Activated T-cell treated with anti-CD3 and anti-CD28 coated beads for 48 hours (primary cell): ENCODE measurements at places on chromosomes 6 and 20.

- DNase-seq: no peak
Measured at GRCh38 chr20:23637282-23638221, at the start of gene CST3. Gene CST3 (minus strand): TSS chr20:23637955. CDS start chr20:23637862, 93 bp downstream.

- no peak for DNase-seq
Measured at GRCh38 chr6:162670345-162670744, 57.2 kb downstream of the PRKN start.

- DNase-seq: no peak
Measured at GRCh38 chr6:123616942-123617341, 19.8 kb downstream of the TRDN start.

- DNase-seq: no peak
Measured at GRCh38 chr20:9126527-9126926, 57.6 kb downstream of the PLCB4 start.

- no peak for DNase-seq
Measured at GRCh38 chr6:47438481-47439347, 38.9 kb upstream of the CD2AP start.

- peak; percentile 39 for DNase-seq
Measured at GRCh38 chr20:63567386-63568169, 6.5 kb downstream of the HELZ2 start.

DNA sequence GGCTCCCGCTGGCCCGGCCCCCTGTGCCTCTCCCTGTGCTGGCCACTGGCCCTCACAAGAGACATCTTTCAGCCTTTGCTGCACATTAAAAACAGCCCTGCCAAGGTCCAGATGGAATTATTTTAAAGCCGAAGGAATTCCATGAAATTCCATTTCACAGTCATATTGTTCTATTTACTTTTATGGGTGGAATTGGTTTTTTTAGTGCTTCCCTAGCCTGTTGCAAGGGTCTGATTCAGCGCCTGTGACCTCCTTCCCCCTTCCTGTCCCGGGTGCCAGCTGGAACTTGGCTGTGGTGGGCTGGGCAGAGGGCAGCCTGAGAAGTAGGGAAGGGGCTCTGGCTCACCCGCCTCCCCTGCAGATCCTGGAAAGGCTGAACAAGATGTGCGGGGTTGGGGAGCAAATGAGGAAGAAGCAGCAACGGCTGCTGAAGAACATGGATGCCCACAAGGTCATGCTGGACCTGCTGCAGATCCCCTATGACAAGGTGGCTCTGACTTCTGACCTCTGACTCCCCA, 34.3 kb downstream of the UQCC2 start:
- DNase-seq: no peak

GRCh38 chr6:102023977-102024657, 630.6 kb downstream of the GRIK2 start:
- no peak for DNase-seq

DNA sequence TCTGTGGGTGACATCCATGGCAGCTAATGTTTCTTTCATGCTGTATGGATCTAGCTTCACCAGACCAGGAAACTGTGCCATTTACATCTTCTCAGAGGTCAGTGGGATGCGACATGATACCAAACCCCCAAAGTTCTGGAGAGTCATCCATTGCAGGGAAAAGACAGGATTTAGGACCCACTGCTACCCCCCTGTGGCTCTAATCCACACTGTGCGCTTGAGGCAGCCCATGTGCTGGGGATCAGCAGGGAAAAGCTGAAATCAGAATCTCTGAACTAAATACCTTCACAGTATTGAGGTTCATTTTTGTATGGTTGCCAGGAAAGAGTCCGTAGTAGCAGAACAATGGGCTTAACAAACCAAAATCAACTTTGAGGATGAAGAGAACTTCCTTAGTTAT, 164.4 kb downstream of the TMEM242 start:
- DNase-seq: no peak

GRCh38 chr6:161225681-161226008, 48.2 kb downstream of the AGPAT4 start:
- DNase-seq: no peak

GRCh38 chr6:421211-421610, 29.7 kb downstream of the IRF4 start:
- DNase-seq: no peak

DNA sequence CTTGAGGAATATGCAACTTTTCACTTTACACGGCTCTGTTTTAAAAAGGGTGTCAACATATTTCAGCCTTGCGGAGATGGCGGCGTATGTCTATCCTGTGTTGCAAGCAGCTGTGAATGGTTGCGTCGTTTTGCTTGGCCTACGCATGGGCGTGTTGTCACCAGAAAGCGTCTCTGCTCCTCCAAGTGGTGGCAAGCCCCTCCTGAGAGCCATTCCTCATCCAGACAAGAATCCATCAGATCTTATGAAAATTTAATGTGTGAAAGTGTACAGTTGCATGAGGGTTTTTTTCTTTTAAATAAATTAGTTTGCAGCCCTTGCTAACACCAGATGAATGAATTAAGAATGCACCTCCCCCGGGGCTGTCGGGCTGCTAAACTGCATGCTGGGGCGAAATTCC, 114.4 kb downstream of the PHACTR3 start:
- DNase-seq: no peak

DNA sequence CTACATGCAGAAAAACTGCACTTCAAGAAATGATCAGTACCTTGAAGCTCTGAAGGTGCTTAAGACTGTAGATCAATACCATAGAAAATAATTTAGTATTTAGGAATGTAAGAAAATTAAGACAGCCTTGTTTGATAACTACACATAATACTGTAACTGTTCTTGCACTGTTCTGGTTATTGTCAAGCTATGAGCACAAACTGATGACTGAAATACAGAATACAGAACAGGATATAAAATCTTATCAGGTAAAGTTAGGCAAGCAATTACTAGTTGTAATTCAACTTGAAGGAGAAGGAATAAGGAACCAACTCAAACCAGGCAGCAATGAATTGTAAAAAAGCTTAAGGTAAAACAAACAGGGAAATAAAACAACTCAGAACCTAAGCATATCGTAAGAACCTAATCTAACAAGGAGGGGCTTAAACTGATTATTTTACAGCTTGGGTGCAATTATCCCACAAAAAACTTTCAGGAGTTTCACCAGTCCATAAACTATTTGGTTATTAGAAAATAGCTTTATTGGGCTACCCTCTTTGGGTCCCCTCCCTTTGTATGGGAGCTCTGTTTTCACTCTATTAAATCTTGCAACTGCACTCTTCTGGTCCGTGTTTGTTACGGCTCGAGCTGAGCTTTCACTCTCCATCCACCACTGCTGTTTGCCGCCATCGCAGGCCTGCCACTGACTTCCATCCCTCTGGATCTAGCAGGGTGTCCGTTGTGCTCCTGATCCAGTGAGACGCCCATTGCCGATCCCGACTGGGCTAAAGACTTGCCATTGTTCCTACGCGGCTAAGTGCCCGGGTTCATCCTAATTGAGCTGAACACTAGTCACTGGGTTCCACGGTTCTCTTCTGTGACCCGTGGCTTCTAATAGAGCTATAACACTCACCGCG, 97.7 kb downstream of the ATG5 start:
- no peak for DNase-seq

DNA sequence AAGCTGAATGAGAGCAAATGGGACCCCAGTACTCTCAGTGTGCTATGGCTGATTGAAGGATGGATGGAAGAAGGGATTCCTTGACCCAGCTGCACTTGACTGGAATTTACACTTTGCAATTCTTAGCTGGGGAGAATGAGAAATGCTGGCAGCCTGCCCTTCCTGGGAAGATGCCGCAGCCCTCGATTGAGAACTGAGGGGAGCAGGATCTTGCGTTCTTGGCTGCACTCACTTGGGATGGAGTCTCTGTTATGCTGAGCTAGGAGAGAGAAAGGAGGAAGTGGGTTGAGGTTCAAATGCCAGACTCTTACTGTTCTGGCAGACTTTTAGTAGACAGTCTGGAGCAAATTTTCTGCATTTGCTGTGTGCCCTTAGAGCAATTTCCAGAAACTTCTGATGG, 221.2 kb downstream of the FNDC1 start:
- no peak for DNase-seq

GRCh38 chr20:59580146-59580946, 24.0 kb upstream of the PHACTR3 start:
- no peak for DNase-seq

- no peak for DNase-seq
Measured at GRCh38 chr6:32885698-32886286, 31.8 kb downstream of the PSMB9 start.

- no peak for DNase-seq
Measured at GRCh38 chr6:7270320-7271204, 42.4 kb downstream of the SSR1 start.

DNA sequence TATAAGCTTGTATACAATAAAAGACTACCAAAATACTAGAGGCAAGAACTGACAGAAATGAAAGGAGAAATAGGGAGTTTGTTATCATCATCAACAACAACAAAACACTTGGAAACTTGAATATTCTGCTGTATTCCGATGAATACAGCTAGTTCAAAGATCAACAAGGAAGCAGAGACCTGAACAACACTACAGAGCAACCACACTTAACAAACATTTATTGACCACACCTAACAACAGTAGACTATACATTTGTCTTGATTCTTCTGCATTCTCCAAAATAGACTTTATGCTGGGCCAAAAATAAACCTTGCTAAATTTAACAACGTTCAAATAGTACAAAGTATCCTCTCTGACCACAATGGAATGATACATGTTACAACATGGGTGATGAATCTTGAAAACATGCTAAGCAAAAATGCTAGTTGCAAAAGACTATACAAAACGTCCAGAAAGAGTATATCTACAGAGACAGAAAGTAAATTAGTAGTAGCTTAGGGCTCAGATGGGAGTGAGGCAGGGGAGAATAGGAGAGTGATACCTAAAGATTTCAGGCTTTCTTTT, 39.1 kb upstream of the PAK5 start:
- DNase-seq: no peak

DNA sequence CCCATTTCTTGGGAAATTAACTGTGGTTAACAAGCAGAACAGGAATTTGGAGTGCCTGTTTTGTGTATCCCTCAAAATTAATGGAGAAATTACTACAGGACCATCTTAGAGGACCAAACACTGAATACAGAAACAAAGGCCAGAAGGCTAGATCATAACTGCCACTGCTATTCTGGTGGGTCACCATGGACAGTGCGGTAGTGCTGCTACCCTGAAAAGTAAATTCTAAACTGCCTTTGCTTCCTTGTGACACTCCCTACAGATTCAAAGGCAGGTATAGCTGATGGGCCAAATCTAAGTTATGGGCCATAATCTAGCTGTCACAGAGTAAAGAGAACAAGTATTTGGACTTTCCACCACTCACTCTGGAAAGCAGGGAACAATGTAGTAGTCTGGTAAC, 575.8 kb upstream of the ADGRB3 start:
- DNase-seq: no peak

- no peak for DNase-seq
Measured at GRCh38 chr20:58703765-58704371, 11.3 kb downstream of the NPEPL1 start.

- no peak for DNase-seq
Measured at GRCh38 chr6:167162591-167162990, 4.8 kb upstream of the GPR31 start.

DNA sequence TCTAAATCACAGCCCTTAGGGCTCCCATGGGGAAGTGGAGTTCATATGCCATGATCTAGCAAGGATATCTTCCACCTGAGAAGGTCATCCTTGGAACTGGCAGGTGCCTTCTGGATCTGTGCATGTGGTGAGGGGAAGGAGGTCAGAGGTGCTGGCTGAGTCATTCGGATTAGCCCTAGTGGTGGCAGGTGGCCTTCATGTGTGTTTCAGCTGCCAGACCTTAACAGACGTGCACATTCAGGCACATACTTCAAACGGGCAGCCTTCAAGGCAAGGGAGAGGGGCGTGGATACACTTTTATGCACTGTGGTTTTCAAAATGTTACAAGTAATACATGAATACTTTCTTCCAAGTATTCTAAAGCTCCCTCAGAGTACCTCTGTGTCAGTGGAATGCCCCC, 51.2 kb downstream of the BMP6 start:
- DNase-seq: no peak

DNA sequence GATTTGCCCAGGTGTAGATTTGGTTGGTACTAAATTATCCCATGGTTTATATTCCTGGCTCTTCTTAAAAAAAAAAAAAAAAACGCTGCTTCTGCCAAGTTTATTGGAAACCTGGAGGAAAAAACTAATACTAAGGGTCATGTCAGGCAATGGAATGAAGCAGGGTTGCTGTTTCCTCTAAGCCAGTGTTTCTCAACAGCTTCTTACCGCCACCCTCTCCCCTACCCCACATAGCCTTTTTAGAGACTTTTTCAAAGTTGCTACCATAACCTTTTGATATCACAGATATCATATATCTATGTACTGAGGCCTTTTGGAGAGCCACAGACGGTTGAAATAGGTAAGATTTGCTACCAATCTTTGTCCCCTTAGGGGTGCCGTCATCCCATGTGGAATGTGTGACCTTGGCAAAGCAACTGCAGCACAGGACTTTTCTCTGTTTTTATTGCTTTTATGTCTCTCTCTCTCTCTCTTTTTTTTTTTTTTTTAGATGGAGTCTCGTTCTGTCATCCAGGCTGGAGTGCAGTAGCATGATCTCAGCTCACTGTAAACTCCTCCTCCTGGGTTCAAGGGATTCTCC, 35.0 kb downstream of the SYTL3 start:
- DNase-seq: no peak

DNA sequence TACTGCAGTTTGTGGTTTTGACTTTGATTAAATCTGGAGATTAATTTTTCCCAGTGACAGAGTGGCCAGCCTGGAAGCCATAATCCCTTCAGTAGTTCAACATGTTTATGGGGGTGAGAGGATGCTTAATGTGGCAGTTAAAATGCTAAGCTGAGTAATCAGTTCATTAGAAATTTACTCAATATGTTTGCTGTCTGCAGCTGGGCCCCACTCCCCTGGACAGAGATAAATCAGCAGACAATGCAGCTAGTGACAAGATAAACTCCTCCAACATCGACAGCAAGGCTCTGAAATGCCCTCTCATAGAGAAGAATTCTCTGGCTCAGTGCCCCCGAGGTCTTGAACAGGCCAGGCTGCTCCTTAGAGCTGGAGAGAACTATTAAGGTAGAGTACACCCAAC, 101.9 kb downstream of the LRFN2 start:
- no peak for DNase-seq

- no peak for DNase-seq
Measured at GRCh38 chr6:71124340-71124739, 164.3 kb upstream of the OGFRL1 start.

- no peak for DNase-seq
Measured at GRCh38 chr6:157050537-157051265, 272.6 kb downstream of the TMEM242 start.

DNA sequence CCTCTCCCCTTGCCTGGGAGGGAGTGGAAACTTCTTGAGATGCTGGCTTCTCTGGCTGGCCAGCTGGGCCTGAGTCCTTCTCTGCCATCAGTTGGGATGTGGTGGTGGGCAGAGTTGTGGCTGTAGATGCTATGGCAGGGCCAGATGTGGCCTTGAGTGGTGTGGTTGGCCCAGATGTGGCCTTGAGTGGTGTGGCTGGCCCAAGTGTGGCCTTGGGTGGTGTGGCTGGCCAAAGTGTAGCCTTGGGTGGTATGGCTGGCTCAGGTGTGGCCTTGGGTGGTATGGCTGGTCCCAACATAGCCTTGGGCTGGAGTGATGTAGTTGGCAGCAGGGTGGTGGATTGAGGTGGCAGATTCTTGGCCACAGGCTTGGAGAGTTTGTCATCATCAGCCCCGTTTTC, 36.7 kb downstream of the C6orf132 start:
- DNase-seq: no peak

- no peak for DNase-seq
Measured at GRCh38 chr20:40610730-40611129, 78.3 kb downstream of the MAFB start.

GRCh38 chr20:48923149-48923718, 1.7 kb downstream of the ARFGEF2 start:
- DNase-seq: no peak
